Stimulated activated CD8-positive, alpha-beta memory T cell treated with anti-CD3 and anti-CD28 coated beads, Interleukin-4, amount 100 ng/mL, for 1 hour (primary cell): ENCODE measurements at places on chromosomes 4 and X.

GRCh38 chrX:48784726-48785125 lies 1.7 kb upstream of the GATA1 start:
- DNase-seq: no peak

- DNase-seq: no peak
These were observed 136.8 kb downstream of the CHRNA9 start for GRCh38 chr4:40471923-40472322.

- DNase-seq: no peak
These were observed 742 bp upstream of the TAF1 start for GRCh38 chrX:71365356-71365874.

DNA sequence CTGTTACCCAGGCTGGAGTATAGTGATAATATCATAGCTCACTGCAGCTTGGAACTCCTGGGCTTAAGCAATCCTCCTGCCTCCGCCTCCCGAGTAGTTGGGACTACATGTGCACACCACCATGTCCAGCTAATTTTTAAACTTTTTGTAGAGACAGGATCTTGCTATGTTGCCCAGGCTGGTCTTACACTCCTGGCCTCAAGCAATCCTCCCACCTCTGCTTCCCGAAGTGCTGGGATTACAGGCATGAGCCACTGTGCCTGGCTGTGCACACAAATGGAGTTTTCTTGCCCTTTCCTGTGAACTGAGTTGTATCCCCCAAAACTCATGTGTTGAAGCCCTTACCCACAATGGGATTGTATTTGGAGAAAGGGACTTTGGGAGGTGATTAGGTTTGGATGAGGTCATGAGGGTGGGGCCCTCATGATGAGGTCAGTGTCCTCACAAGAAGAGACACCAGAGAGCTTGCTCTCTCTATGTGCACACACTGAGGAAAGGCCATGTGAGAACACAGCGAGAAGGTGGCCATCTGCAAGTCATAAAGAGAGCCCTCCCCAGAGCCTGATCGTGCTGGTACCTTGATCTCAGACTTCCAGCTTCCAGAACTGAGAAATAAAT lies 40.1 kb downstream of the DDX3X start:
- DNase-seq: no peak

- DNase-seq: no peak
These were observed 96.3 kb downstream of the TMA16 start for GRCh38 chr4:163590619-163591264.

GRCh38 chr4:14816623-14817261 lies 185.5 kb upstream of the CPEB2 start:
- DNase-seq: no peak

DNA sequence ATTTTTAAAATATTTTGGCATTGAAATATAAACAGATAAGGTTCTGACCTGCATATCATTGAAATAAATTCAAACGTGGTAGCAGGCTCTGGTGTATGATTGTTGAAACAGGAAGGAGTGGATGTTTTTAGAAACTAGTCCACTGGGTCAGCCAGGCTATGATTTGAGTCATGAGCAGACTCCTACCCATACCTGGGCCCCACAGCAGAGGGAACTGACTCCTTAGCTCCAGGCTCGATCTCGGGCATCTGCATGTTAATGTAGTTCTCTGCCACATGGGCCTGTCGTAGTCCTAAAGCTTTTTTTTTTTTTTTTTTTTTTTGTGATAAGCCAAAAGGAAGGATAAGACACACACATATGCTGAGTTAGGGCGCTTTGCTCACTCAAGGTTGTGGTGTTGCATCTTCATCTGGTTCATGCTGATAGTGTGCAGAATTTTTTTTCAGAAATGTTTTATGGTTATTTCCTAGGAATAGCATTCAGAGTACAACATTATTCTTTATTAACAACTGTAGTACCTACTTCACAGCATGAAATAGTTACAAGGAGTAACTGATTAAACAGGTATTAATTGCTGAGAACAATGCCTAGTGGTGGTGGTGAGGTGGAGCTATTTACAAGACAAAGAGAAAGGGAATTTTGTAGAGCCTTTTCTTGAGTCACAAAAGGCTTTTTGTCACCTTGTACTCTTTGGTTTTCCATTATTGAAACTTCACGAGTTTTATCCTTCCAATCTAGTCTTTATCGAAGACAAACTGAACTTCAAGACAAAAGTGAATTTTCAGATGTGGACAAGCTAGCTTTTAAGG lies 27.3 kb downstream of the OFD1 start:
- no peak for DNase-seq

DNA sequence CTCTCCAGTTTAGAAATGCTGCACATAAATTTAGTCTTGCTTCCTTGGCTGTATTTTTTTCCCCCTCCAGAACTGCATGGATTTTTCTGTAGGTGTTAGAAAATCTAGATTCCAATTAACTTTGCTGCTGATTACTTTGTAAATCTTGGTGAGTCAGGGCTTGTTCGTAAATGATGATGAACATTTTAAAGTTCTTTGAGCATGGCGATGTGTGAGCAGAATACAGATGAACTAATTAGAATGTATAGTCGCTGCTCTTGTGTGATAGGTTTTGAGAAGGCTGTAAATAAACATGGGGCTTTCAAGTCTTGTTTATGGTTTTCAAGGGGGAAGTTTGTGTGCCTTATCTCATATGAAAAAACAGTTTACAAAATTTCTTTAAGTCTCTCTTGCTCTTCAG lies 23.3 kb downstream of the LIMCH1 start:
- no peak for DNase-seq

DNA sequence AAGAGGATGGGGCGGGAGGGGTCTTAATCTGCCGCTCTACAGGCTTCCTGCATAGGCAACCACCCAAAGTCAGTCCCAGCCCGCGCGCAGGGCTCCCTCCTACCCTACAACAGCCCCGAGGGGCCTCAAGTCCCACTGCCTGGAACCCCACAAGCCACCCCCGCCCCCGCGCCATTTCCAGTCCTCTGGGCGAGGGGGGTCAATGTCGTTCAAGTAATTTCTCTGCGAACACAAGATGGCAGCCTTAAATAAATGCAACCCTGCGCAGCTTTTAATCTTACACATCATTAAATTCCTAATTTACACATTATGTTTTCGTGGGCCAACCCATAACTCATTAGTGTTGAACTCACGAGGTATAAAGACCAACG lies 92.9 kb downstream of the BCOR start:
- DNase-seq: no peak

DNA sequence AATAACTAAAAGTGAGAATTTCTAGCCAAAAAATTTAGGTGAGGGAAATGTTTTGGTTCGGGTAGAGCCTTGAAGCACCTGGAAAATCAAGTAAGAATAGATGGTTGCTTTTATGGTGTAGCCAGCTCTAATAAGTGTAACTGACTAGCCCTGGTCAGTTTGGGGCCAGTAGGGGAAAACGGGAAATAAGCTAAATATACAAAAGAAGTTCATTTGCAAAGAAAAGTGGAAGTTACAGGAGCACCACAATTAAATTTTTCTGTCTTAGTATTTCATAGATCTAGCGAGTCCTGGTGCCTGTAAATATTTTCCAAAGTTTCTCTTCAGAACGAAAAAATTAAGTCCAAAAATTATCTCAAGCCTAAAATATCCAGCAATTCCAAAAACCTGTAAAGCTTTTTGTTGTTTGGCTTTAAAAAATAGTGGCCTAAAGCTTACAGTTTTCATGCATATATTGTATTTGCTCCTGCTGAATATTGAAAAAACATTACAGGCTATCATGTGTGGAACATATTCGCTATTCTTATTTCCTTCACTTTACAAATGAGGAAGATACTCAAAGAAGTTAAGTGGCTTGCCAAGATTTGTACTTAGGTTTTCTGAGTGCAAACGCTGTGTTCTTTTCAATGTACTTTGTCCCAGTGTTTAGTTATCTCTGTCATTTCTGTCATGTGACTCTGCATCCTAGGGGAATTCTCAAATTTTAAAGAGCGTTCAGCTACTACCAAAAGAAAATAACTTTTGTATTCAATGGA lies 7.3 kb upstream of the PTPN13 start:
- no peak for DNase-seq

DNA sequence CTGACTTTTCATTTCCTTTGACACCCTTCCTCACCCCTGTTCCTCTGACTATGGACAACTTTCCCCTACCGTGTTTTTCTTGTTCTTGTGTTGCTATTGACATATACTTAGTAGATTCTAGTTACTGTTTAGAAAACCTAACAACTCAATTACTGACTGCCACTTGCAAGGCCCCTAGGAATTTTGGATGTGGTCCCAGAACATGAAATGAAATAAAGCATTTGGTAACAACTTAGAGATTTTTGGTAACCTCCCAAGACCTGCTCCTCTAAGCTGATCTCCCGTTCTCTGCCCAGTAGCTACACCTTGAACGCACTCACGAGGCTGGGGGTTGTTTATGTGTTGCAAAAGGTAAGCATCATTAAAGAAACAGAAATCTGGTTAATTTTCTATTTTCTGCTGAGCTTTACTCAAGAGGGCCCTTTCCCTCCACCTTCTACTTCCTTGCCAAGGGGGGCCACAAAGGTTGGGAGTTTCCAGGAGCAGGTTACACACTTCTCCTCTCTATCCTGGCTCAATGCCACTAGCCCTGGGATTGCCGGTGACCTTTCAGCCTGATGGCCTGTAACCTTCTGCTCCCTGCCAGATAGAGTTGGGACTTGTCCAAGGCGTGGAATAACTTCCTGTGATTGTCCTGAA lies 20.5 kb downstream of the GAB3 start:
- DNase-seq: no peak

DNA sequence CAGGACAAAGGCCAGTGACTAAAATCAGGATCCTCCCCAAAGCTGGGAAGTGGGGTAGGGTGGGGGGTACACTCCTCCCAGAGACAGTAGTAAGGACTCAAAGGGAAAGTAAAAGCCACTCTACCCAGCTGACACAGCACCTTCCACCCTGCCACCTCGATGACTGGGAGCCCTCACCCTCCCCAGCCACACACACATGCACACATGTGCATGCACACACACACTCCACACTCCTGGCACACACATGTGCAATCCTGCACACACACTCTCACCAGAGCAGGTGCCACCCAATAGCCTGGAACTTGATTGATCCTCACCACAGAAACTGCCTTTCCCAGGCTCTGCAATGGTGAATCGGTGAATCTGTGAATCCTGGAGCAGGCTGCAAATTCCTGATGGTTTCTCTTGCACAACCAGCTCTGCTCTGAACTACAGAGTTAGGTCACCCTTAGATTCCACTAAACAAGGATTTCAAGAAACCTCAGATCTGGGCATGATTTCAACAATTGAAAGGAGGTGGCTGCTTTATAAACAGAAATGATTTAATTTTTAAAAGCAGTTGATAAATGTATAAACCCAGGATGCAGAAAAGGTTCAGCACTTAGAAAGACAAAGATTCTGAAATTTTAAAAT lies 21.5 kb downstream of the AMOT start:
- no peak for DNase-seq

DNA sequence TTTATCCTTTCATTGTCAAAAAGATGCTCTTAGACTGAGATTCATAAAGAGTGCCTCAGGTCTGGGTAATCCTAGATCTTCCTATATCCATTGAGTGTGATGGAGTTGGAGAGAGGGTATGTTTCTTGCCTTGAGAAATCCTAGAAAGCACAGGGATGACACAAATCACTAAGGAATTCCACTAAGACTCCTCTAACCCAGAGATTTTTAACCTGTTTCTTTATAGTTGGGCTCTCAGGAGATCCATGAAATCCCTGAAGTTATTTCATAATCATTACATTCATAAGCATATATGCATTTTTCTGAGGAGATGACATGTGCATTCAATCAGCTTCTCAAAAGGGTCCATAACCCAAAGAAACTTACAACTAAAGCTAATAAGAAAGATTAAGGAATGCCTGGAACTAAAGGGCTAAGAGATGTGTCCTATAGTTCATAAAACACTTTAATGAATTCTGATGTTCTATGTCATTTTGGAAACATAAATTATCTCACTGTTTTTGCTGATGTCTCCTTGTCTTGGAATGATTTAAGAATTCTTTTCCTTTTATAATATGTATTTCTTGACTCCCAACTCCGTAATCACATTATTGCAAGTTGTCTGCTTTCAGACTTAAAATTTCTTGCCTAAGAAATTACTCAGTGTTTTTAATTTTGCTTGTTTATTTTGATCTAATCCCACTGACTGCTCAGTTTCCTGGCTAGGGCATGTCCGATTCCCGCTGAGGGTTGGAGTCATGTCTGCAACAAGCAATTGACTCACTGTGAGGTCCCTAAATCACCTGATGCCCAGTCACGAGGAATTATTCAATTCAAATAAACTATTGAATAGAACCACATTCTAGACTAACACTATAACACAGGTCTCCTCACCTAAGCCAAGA lies 2.8 kb upstream of the AMTN start:
- no peak for DNase-seq

DNA sequence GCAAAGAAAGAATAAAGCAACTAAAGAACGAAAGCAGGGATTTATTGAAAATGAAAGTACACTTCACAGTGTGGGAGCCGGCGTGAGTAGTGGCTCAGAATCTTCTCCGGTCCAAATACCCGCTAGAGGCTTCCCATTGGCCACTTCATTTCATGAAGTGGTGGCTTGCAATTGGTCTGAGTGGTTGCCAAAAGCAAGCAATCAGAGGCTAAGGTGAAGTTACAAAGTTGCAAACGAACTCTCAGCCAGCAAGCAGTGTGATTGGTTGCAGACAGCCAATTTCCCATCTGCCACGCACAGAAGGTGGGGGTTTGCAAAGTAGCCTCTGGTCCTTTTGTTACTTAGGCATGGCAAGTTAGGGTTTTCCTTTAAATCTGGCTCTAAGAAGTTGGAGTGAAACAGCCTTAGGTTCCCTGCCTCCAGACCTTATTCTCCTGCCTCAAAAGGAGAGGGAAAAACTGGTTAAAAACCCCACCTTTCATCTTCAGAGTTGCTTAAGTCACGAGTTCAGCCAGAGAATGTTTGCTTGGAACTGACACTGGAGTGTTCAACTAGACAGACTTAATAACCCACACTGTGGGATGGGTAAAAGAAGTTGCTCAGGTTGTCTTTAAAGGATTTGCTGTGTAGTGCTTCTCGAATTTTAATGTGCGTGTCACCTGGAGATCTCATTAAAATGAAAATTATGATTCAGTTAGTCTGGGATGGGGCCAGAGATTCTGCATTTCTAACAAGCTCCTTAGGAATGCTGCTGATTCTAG lies 6.9 kb upstream of the CLOCK start:
- no peak for DNase-seq

DNA sequence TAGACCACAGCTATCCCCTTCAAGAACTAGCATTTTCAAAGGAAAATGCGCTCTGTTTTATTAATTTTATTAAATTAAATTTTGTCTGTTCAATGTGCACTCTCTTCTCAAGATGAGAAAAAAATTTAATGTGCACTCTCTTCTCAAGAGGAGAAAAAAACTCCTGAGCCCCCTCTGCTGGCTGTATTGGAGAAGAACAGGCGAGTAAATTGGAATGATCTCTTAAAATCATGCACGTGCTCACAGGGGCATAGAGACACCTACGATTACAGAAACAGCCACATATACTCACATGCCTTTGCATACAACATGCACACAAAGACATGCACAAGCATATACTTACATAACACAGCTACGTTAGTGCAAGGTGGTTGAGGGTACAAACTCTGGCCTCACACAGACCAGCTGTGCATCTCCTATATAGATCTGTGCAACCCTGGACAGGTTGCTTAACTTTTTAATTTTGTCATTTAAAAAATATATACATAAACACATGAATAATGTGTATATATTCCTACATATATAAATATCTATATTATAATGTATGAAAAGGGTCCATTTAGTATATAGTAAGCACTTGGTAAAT lies 176.2 kb upstream of the CXorf66 start:
- no peak for DNase-seq

- no peak for DNase-seq
These were observed 158.4 kb downstream of the RAB28 start for GRCh38 chr4:13325744-13326143.

GRCh38 chr4:89599026-89599425 lies 237.9 kb downstream of the SNCA start:
- no peak for DNase-seq

GRCh38 chr4:53365121-53365485 lies 758 bp downstream of the SCFD2 start:
- DNase-seq: no peak
